ENCODE measurements at places on chromosomes 12 and 14.

DNA sequence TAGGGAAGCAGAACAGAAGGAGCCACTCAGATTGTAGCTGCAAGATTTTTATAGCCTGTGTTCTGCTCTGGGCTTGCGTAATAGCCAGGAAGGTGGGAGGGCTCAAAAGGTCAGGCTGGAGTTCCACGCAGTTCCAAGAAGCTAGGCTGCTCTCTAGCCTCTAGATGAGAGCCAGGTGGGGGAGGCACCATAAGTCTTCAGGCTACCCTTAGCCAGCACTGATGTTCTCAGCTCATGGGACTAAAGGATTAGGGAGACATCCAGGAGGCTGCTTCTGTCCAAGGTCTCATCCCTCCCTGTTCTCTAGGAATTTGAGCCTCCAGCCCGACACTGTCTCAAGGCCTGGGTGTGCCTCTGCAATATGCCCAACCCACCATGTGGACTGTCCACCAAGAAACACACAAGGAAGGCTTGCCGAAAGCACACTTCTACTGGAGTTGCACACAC lies 1.7 kb downstream of the LMBR1L start:
- no peak for DNase-seq

GRCh38 chr12:76032043-76032981 lies 736 bp upstream of the PHLDA1 start:
- no peak for DNase-seq

DNA sequence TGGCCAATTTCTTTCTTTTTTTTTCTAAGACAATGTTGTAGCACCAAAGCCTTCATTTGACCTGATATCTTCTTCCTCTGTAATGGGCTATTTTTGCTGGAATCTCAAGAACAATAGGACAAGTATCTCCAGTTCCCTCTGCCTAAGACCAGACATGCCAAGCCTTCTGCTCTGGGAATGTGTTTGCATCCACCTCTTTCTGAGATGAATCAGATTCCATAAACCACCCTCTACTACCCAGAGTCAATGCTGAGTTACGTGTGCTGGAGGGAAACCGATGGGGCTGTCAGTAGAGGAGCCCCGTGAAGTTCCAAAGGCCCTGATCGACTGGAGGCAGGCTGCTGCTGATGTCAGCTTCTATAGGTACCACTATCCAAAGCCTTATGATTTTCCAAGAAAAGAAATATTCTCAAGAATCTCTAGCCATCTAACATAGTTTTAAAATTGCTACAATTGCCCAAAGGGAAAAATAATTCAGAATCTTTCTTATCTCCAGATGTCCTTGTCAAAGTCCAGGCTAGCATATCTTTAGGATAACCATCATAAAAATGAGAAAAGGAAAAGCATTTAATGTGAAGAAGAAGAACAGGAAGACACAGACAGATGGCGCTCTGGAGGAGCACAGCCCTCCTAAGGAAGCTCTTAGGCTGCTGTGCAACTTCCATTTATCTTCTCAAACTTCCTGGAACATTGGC lies 101.9 kb downstream of the SLC8A3 start:
- DNase-seq: no peak

DNA sequence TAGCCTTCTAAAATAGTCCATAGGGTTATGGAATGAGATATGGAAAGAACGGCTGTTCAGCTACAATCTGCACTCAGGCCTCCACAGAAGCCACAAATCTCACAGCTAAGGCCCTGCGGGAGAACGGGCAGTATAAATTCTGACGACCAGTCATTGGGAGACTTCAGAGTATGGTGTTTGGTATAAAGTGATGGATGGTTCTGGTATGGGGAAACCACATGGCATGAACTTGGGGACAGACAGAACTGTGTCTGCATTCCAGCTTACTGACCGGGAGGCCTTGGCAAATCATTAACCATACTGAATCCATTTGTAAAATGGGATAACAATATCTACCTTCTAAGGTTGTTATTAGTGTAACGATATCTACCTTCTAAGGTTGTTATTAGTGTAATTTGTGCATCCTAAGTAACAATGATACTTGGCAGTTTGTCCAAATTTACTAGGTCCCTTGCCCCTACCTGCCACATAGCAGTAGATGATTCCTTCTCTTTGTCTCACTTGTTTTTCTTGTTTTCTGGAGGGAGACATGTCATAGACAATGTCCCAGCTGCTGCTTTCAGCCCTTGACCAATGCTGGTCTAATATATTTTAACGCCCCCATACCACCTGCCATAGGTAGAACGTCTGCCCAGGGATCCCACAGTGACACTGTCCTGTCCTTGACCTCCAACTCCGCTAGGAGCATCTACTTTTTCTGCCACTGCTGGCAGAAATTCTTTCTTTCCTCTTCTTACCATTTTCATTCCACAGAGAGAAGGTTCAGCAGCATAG lies 6.8 kb downstream of the CDKL1 start:
- DNase-seq: no peak

GRCh38 chr12:12736759-12737676 lies 19.9 kb downstream of the CDKN1B start:
- DNase-seq: peak; percentile 56

- DNase-seq: no peak
Measured at GRCh38 chr14:99769799-99770198, 23.4 kb upstream of the EML1 start.

- DNase-seq: no peak
Measured at GRCh38 chr12:112122823-112123690, 2.3 kb upstream of the TRAFD1 start.

GRCh38 chr14:102736956-102737355 lies 40.3 kb upstream of the TRAF3 start:
- DNase-seq: no peak

GRCh38 chr12:46126050-46126727 lies 135.8 kb upstream of the SCAF11 start:
- DNase-seq: no peak

DNA sequence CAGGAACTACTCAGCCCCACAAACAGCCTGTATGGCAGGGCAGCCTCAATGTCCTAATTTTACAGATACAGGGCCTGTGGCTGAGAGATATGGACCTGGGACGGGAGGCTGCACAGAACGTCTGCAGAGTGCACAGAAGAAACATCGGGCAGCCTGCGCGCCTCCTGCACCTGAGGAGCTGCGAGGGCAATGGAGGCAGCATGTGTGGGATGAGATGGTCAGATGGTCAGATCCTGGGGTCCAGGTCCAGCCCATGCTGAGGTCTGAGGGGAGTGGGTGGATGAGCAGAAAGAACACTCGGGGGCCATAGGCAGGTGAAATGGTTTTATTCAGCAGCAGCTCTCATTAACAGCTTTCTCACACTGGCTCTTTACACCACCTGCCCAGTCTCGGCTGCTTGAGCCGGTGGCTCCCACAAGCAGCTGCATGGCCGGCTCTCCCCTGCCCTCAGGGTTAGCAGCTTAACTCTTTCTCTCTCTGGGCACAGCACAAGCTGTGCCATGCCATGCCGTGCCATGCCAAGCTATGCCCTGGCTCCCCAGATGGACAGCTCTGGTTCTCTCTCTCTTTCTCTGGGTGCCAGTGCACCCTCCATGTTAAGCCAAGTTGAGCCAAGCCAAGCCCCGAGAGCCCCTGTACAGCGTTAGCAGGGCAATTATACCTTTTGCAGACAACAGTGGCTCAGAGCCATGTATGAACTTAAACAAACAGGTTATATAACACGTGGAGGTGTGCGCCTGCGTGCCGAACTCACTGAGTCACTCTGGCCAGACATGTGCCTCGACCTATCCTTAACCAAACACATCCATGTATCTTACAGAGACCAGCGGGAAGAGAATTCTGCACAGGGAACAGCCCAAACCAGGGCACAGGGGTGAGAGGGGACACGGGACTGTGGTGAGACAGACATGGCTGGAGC lies 47.6 kb downstream of the RIMBP2 start:
- DNase-seq: no peak

GRCh38 chr14:95442016-95442632 lies 74.3 kb downstream of the SYNE3 start:
- no peak for DNase-seq

GRCh38 chr12:59803735-59804134 lies 207.9 kb downstream of the SLC16A7 start:
- no peak for DNase-seq

DNA sequence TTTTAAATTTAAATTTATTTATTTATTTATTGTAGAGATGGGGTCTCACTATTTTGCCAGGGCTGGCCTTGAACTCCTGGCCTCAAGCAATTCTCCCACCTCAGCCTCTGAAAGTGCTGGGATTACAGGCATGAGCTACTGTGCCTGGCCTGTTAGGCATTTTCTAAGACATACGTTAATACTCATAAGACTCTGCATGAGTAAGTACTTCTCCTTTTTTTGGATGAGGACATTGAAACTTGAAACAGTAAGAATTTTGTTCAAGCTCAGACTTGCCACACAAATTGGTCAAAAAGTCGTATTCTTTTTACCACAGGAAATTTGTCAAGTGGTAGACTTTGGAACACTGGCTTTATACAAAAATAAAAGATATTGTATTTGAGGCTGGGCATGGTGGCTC lies 187.4 kb upstream of the RASSF8 start:
- DNase-seq: no peak

- DNase-seq: no peak
Measured at GRCh38 chr12:84760091-84760865, 152.3 kb downstream of the SLC6A15 start.

DNA sequence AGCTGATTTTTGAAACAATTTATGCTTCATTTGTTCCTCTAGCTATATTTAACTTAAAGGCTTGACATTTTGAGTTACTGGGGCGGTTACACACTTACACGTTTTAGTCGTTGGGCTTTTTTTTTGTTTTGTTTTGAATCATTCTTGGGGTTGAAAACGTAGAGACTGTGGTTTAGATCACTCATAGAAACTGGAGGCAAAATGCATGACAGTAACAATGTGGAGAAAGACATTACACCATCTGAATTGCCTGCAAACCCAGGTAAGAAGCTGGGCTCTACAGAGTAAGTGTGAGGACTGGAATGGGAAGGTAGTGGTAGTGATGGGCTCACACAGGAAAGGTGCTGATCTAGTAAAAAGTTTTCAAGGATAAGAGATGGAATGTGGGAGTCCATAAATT lies at the start of gene CLEC2D:
CLEC2D (plus strand) TSS at position 180 of the 400 bp plus-strand sequence; CDS start at position 202, 22 bp downstream.
- peak; percentile 71 for DNase-seq

DNA sequence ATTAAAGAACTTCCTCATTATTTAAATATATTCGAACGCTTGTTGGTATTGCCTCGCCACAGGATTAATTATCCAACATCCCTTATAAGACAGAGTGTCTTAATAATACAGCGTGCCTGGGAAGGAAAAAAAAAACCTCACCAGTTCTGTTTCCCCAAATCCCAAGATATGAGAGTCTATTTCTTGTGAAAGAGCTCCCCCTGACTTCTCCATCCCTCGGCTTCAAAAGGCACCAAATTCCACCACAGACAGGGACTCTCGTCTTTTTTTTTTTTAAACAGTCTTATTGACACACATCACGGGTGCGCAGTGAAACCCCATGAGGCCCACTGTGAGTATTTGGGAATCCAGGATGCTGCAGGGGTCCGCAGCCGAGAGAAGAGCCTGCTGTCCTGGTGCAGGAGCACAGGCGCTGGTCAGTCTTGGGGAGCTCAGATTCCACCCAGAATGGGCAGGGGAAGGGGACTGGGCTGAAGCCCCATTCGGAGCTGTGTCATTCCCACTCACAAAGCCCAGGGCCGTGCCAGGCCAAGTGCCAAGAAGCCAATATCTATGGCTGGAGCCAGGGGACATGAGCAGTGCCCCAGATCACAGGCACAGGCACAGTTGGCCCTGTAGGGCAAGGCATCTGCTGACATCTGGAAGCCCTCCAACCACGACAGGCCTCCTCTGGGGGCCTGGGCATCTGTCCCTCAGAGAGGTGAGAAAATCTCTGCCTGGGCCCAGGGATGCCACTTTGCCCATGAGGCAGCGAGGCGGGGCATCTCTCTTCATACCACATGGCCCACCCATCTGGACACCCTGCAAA lies 71.9 kb downstream of the BCL11B start:
- no peak for DNase-seq

GRCh38 chr14:96275177-96276112 lies 19.4 kb downstream of the BDKRB1 start:
- peak; percentile 48 for DNase-seq

GRCh38 chr14:23478109-23478759 lies 8.7 kb downstream of the NGDN start:
- peak; percentile 63 for DNase-seq

GRCh38 chr12:85413266-85413665 lies 133.2 kb downstream of the ALX1 start:
- no peak for DNase-seq

- DNase-seq: no peak
Measured at GRCh38 chr12:53105256-53105655, 2.0 kb downstream of the SOAT2 start.

- no peak for DNase-seq
Measured at GRCh38 chr12:15005064-15005463, 32.2 kb downstream of the PDE6H start.

DNA sequence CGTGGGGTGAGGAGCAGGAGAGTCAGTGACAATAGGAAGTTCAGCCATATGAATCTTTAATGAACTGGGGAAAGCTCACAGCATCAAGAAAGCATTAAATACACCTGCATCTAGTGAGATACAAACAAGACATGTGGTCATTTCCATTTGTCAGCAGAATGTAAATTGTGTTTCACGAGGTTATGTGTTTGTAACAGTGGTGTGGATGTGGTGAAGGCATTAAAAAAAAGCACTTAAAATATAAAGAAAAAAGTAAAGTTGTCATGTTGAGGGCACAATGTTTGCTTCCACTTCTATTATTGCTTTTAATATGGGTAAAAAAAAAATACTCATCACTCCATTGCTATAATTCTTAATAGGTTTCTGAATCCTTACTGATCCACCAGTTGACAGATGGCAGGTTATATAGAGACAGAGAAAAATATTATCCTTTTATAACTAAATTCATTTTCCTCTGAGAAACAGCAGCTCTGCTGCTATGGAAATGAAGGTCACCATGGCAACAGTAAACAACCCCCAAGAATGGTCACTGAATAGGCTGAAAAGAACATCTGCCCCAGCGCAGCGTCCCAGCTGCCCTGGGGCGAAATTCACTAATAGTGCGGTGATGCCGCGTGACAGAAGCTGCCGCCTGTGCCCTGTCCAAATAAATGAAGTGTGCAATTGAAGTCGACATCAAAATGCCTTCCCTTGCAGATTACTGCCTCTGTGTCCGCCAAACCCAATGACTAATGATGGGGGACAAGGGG lies 226.1 kb downstream of the FOXN3 start:
- DNase-seq: no peak

DNA sequence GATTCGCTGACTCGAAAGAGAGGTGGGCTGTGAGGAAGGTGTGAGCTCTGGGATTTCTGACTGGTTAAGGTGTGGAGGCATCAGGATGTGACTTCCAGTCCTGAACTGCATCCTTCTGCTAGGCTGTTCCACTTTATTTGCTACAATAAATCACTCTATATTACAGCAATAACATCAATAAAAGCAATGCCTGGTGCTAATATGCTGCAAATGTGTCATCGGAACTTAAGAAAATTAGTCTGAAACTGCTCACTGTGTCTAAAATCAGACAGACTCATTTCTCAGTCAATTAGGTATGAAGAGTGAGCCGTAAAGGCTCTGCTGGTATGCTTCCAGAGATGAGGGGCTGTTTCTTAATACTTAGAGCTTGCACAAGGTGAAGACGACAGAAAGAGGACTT lies 126.6 kb downstream of the HELB start:
- no peak for DNase-seq

DNA sequence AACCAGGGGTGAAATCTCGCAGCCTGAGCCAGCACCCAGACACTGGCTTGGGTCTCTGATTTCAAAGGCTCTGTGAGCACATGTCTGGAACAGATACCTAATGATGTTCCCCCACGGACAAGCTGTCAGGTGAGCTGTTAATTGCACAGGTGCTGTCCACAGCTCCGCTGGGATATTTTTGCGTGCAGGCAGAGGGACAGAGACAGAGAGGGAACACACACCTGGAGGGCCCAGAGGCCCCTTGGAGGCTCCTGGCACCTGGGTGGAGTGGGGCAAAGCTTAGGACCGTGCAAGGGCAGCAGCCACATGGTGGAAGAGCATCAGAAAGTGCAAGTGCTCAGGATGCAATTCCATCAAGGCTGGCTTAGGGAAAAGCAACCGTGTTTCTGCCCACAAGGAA lies 57.3 kb downstream of the ARL6IP4 start:
- no peak for DNase-seq
